ENCODE measurements at places on chromosomes 7 and 10.

DNA sequence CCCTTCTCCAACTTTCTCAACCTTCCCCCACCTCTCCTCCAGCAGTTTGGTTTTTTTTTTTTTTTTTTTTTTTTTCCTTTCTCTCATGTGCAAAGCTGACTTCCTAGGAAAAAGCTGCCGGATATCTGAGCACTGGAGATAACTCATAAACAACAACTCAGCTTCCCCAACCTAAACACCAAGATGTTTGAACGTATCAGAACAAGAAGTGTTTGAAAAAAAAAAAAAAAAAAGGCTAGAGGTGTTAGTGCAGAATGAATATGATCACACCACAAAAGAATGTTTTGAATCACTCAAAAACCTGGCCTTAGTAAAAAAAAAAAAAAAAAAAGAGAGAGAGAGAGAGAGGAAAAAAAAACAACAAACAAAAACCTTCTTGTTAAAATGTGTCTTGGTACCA lies 11.2 kb downstream of the GATA3 start:
- DNase-seq = no peak

DNA sequence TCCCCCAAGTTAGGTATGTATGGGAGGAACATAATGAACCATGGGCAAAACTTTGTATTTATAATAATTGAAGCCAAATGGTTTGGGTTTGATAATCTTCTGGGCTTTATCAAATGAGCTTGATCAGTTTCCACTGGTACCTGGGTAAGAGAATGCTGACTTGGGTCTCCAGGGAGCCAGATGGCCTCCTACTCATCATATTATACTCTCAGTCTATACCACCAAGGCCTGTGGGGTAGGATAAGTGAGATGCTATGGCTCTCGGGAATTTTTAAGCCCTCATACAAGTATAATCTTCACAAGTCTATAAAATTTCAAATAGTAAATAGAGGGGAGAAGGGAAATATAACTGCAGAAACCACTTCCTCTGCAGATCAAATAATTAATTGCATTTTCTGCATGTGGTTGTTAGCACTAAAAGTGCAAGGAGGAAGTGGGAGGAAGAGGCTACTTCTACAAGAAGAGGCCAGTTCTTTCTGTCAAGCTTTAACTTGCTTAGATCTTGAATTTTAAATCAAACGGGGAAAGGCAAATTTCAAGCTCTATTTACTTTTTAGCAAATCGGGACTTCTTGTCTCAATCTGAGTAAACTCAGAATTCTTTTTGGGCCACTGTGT lies 349.0 kb downstream of the SORCS1 start:
- no peak for DNase-seq

GRCh38 chr7:51029131-51029530 lies 246.4 kb upstream of the GRB10 start:
- DNase-seq = no peak

- no peak for DNase-seq
Measured at GRCh38 chr10:10520491-10521385, 496.9 kb upstream of the CELF2 start.

- DNase-seq = no peak
Measured at GRCh38 chr7:104933521-104933988, 80.5 kb upstream of the KMT2E start.

DNA sequence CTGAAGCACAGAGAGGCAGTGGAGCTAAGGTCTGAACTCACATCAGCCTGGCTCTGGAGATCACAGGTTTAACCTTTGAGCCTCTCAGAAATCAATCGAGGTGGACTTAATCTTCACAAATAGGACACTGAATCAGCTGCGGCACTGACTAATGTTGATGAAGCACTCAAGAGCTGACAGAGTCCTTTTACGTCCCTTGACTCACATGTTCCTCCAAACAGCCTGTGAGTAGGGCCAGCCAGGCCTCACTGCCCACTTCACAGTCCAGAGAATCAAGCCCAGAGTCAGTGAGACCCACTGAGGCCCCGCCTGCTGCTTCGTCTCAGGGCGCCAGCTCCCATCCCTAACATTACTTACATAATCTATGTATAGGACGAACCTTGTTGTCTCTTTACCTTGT lies 63.1 kb downstream of the TNS3 start:
- DNase-seq = no peak

GRCh38 chr10:70090013-70090412 lies 37.4 kb downstream of the MACROH2A2 start:
- DNase-seq = no peak

Measured in hematopoietic multipotent progenitor cell treated with erythropoietin and hydrocortisone succinate and interleukin-3 and kit ligand, for 8 days (in vitro differentiated cells).